ENCODE measurements at places on chromosomes 16 and 17. TPM values are rescaled to one million over a fixed set of nuclear protein-coding genes. Genes with fewer than 3 reads are reported as not detected.

Gene SPATA32
- not detected for total RNA-seq

Gene REXO5
- total RNA-seq: 4.1 TPM

Gene TNRC6A
- 13.4 TPM for total RNA-seq

Gene TBC1D3K
- total RNA-seq: not detected

Gene USP43
- total RNA-seq: not detected

Gene TP53TG3
- total RNA-seq: not detected

Gene MBTPS1
- 65.1 TPM for total RNA-seq

Gene SLC47A2
- not detected for total RNA-seq

Gene GSG1L
- total RNA-seq: not detected

Gene ABR
- 34.2 TPM for total RNA-seq

Gene C17orf50
- total RNA-seq: not detected

Gene CTRB2
- not detected for total RNA-seq

Gene STAC2
- not detected for total RNA-seq

All from bladder microvascular endothelial cell (primary cell).